Mesothelial cell of epicardium (in vitro differentiated cells): ENCODE measurements at places on chromosomes 4 and X. TPM values are rescaled to one million over a fixed set of nuclear protein-coding genes. Genes with fewer than 3 reads are reported as not detected.

MUC7 gene
- not detected in 3 replicates for total RNA-seq

CDX4 gene
- total RNA-seq = not detected in 3 replicates

MAGEB3 gene
- total RNA-seq = 0.09 to 0.31 TPM (median 0.27 TPM) in 3 replicates

ARHGAP10 gene
- total RNA-seq = 30.5 to 31.3 TPM (median 31.2 TPM) in 3 replicates

ETDA gene
- total RNA-seq = not detected in 3 replicates

GABRB1 gene
- total RNA-seq = not detected in 3 replicates

ELMOD2 gene
- total RNA-seq = 45.6 to 51.8 TPM (median 49.0 TPM) in 3 replicates

VEGFC gene
- 2.4 to 2.5 TPM (median 2.4 TPM) in 3 replicates for total RNA-seq

LRP2BP gene
- 1.4 to 1.9 TPM (median 1.6 TPM) in 3 replicates for total RNA-seq

ABCG2 gene
- 0.82 to 0.92 TPM (median 0.86 TPM) in 3 replicates for total RNA-seq

SLC25A14 gene
- total RNA-seq = 19.3 to 19.5 TPM (median 19.5 TPM) in 3 replicates

KLHL13 gene
- total RNA-seq = 5.6 to 7.2 TPM (median 5.6 TPM) in 3 replicates

OTOP1 gene
- total RNA-seq = not detected in 3 replicates

CCDC110 gene
- total RNA-seq = 0.84 to 2.0 TPM (median 1.0 TPM) in 3 replicates

MTNR1A gene
- 0.40 to 0.80 TPM (median 0.75 TPM) in 3 replicates for total RNA-seq

IL2 gene
- total RNA-seq = not detected in 3 replicates

RXFP1 gene
- total RNA-seq = 0.07 TPM in 1 of 3 replicates, not detected in the others

HPF1 gene
- total RNA-seq = 27.0 to 31.2 TPM (median 28.4 TPM) in 3 replicates

GAGE13 gene
- total RNA-seq = not detected in 3 replicates

CT45A3 gene
- total RNA-seq = not detected in 3 replicates

TLR1 gene
- total RNA-seq = 0.77 to 1.2 TPM (median 0.82 TPM) in 3 replicates

ACSL1 gene
- 18.0 to 20.9 TPM (median 19.2 TPM) in 3 replicates for total RNA-seq

OSTC gene
- 162 to 164 TPM (median 163 TPM) in 3 replicates for total RNA-seq

TAF7L gene
- total RNA-seq = 0.36 to 0.53 TPM (median 0.45 TPM) in 3 replicates

MAGEA12 gene
- total RNA-seq = not detected in 3 replicates

NAA11 gene
- not detected in 3 replicates for total RNA-seq

CT47B1 gene
- not detected in 3 replicates for total RNA-seq

PPP1R3F gene
- total RNA-seq = 8.9 to 11.4 TPM (median 9.6 TPM) in 3 replicates

G6PD gene
- 54.4 to 56.5 TPM (median 55.8 TPM) in 3 replicates for total RNA-seq

FOXP3 gene
- total RNA-seq = 0.27 to 0.34 TPM (median 0.32 TPM) in 3 replicates

ZAR1 gene
- total RNA-seq = 2.3 to 3.1 TPM (median 3.1 TPM) in 3 replicates

ZFP92 gene
- total RNA-seq = 1.3 to 1.4 TPM (median 1.3 TPM) in 3 replicates

HPRT1 gene
- 17.8 to 21.8 TPM (median 18.3 TPM) in 3 replicates for total RNA-seq

ADH1C gene
- 0.34 to 0.69 TPM (median 0.54 TPM) in 3 replicates for total RNA-seq
